Activated CD8-positive, alpha-beta memory T cell treated with anti-CD3 and anti-CD28 coated beads for 48 hours (primary cell): ENCODE measurements at places on chromosomes 2 and 18.

GRCh38 chr2:20348542-20348941 lies 2.1 kb downstream of the PUM2 start:
- no peak for DNase-seq

DNA sequence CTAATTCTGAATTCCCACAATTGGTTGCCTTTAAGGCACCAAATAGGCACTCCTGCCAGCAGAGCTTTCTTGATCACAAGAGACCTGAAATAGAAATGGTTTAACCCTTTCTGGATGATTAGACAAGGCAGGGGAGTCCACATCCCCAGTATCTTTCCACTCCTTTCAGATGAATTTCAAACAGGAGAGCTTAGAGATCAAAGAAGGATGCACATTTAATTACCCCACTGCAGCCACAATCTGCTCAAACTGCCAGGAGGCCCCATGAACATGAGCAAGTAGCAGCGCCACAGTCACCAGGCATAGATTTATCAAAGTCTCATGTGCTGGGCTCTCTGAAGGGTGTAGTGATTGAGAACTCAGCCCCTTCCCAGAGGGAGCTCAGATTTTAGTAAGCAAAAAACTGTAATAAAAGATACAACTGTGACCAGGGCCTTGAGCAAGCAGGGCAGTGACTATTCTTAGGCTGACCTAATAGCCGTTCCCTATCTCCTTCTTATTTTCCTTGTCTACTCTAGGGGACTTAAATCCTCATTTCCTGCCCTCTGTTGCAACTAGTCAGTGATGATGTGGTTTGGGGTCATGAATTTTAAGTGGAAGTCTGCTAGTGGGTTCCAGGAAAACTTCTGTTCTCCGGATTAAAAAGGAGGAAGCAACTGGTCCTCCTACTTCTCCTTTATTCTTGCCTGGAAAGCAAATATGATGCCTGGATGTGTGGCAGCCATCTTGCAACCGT lies 53.7 kb downstream of the SLC4A3 start:
- no peak for DNase-seq

GRCh38 chr2:137091704-137092103 lies 326.4 kb downstream of the THSD7B start:
- DNase-seq = no peak

DNA sequence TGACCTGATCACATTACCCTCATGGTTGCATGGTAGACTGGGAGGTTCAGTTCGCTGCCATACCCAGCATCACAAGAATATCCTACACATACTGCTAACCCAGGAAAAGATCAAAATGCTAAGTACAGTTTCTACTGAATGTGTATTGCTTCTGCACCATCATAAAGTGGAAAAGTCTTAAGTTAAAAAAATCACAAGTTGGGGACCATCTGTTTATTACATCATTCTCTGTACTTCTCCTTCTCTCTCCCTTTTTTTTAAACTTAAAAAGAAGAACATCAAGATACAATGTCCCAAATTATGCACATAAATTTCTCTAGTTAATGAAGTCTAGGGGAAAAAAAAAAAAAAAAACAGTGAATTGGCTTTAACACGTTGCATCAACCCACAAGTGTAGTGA lies 43.3 kb downstream of the NBAS start:
- no peak for DNase-seq

DNA sequence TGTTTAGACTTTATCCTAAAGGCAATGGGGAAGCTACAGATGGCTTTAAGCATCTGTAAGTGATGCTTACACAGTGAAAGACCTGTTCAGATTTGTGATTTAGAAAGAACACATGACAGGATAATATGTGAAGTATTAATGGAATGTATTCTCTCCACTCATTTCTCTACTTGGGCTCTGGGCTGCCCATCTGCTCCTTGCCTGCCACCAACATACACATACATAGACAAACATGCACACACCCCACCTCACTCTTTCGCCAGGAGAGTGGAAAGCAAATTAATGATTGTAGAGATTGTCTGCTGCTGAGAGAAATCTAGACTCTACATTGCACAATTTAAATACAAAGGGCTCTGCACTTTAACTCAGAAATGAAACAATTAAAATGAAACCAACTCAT lies 61.0 kb upstream of the NFE2L2 start:
- no peak for DNase-seq

- no peak for DNase-seq
Measured at GRCh38 chr2:43075811-43076585, 150.4 kb downstream of the ZFP36L2 start.

DNA sequence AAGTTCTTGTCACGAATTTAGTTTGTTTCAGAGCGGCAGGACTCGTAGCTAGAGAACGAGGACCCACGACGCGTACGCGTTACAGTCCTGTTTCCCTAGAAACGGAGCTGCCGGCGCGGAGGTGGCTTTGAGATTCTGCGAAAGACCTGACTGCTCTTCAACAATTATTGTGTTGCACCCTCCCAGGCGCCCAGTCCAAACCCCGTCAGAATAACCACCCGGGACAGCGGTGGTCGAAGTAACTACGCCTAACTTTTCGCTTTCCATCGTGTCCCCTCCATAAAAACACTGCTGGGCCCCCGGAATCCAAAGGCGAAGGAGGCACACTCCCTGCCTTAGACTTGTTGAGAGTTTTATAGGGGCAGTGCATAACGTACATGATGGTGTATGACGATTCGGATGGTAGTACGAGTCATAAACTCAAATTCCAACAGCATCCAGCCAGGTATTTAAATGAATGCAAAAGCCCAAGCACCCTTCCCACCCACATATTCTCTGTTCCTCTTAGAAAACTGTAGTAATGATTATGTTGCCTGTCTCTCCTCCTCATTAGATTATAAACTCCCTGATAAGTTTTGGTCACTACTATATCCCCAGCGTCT lies 651 bp upstream of the STAM2 start:
- DNase-seq = no peak

DNA sequence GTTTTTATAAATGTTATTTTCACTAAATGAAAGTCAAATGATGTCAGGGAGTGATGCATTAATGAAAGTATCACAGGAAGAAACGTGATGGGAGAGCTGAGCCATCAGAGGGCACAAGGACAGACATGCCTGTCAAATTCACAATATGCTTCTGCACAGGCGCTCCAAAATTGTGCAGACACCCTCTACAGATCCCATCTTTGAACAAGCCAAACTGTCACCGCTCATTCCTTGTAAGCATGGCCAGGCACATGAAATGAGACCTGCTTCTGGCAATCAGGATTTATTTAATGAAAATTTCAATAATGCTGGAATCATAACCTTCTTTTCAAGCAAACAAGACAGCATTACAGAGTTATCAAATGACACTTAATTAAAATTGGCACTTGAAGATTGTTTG lies 20.4 kb upstream of the FSHR start:
- DNase-seq = no peak

GRCh38 chr2:37378411-37378810 lies 34.0 kb downstream of the QPCT start:
- no peak for DNase-seq

DNA sequence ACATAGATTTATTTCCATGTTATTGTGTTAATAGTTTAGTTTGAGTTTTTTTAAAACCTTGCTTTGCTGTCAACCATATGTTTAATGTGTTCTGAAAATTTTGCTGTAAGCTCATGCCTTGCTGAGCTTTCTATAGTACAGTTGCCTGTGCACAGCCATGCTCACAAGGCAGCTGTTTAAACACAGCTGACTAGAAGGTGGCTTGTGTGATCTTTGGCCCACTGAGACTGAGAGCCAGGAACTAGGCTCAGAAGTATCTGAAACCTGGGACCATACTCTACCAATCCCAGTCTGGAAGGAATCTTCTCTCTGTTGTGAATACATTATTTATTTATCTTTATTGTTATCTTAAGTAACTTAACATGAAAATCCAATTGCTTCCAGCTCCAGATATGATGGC lies 350.5 kb downstream of the KIAA1328 start:
- DNase-seq = no peak

- DNase-seq = no peak
Measured at GRCh38 chr2:8545695-8546611, 135.9 kb upstream of the ID2 start.
